ENCODE measurements at places on chromosomes 3 and 15.
A peak's percentile ranks its signal among the peaks of the same experiment; 100 is the strongest.

- no peak for DNase-seq
These were observed 101.8 kb upstream of the ALDH1A3 start for GRCh38 chr15:100777821-100778220.

GRCh38 chr3:123767009-123767372 is 117.1 kb downstream of the MYLK start:
- no peak for DNase-seq

- peak; percentile 38 for DNase-seq
These were observed 13.7 kb upstream of the PARP6 start for GRCh38 chr15:72285927-72286516.

GRCh38 chr3:81463781-81464180 is 297.7 kb downstream of the GBE1 start:
- DNase-seq, result no peak

- DNase-seq, result no peak
These were observed 6.2 kb downstream of the TSC22D2 start for GRCh38 chr3:150414258-150414657.

GRCh38 chr3:186823386-186823785 is 17.1 kb upstream of the RFC4 start:
- DNase-seq, result no peak

DNA sequence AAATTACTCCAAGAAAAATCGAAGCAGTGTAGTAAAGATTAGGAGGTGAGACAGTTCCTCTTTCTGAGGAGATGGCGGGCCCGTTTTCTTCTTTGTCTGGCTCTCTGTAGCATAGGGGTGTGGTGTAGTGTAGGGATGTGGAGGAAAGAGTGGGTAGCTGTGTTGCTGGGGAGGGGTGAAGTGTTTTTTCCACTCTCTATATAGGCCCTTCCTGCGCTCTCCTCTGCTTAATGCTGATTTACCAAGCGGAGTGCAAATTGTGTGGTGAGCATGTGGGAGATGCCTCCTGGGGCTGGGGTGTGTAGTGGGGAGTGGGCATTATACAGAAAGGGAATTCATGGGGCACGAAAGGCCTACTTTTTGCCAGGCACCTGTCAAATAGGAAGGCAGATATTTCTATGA is 94.9 kb downstream of the ST6GAL1 start:
- peak; percentile 49 for DNase-seq

DNA sequence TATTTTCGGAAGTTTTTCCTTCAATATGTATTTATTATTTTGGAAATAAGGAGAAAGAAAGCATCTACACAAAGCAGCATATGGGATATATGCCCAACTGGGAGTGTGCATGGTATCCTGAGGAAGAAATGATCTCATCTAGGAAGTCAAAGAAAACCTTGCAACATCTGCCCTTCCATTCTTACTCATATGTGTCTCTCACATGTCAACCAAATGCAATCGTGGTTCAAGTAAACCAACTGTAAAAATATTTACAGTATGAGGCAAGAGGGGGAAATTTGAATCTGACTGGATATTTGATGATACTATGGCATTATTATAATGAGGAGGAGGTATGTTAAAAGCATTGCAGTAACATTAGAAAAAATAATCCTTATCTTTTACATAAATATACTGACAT is 3.2 kb upstream of the SCG3 start:
- no peak for DNase-seq

DNA sequence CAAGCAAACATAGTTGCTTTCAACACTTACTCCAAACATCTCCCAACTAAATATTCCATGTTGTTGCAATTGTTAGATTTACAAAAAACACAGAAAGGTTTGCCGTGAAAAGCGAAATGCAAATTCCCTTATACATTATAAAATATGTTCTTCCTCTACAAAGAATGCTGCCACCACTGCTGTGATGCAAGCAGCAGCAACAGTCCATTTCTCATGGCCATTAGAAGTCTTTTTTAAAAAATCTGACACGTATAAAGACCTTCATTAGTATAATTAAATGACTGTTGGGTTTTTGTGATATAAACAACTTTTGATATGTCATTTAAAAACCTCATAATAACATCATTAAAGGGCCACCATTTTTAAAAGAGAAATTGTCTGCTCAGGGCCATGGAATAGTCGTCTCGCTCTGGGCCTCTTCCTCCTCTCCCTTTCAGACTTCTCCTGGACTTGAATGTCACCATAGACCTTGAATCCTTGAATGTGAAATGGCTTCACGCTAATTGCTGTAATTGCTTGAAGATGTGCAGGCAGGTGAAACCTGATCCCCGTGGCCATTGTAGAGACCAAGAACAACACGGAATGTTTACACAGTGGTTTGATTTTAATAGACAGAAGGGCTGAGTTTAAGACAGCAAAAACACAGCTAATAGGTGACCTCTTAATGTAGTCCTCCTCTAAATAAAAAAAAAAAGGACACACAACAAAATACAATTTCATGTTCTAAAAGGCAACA is 450.4 kb downstream of the FOXP1 start:
- DNase-seq, result no peak

DNA sequence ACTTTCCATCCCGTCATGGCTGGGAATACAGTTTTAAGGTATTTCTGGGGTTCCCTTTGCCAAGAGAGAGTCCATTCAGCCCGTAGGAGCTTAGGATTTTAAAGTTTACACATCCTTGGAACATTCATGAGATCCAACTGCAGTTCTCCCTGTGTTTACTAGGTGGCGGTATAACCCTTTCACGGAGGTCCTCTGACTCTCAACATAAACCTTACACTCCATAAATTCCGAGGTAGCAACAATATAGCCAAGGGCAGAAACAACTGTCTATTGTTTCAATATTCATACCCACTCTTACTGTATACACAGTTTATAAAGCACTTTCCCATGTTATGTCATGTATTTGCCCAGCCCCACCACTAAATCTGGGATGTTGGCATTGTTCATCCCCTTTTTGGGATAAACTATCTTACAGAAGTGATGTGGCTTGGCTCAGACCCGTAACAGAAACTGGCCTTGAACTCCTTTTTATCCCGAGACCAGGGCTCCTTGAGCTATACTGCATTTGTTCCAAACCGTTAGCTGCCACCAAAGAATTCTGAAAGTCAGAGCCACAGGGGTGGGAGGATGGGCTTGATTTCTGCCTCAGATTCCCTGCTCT is 69.2 kb upstream of the COL6A5 start:
- DNase-seq, result peak; percentile 17

GRCh38 chr15:74320352-74321247 is 46.8 kb downstream of the CYP11A1 start:
- DNase-seq, result no peak

DNA sequence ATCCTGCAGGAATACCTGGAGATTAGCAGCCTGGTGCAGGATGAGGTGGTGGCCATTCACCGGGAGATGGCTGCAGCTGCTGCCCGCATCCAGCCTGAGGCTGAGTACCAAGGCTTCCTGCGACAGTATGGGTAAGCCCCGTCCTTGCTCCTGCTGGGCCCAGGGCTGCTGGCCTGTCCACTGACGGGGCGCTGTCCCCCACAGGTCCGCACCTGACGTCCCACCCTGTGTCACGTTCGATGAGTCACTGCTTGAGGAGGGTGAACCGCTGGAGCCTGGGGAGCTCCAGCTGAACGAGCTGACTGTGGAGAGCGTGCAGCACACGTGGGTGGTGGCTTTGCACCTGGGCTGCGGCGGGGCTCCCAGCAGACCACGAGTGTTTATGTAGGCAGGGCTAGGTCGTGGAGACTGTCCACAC is 5.0 kb downstream of the FES start:
- no peak for DNase-seq

DNA sequence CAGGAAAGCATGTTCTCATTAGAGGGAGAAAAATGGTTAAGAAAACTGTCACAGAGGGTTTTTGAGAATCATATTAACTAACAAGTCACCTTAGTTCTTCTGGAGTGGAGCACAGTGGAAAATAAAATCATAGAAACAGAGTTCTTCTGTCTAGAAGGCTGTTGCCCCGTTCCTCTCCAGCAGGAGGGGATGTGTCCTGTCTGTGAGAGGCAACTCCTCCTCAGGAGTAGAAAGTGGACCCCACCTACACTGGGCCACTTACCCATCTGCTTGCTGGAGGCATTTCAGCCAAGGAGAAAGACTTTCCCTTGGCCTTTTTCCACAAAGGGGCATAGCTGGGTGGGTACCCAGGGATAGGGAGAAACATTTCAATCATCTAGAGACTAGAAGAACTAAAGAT is 106.6 kb downstream of the SSR3 start:
- peak; percentile 37 for DNase-seq

DNA sequence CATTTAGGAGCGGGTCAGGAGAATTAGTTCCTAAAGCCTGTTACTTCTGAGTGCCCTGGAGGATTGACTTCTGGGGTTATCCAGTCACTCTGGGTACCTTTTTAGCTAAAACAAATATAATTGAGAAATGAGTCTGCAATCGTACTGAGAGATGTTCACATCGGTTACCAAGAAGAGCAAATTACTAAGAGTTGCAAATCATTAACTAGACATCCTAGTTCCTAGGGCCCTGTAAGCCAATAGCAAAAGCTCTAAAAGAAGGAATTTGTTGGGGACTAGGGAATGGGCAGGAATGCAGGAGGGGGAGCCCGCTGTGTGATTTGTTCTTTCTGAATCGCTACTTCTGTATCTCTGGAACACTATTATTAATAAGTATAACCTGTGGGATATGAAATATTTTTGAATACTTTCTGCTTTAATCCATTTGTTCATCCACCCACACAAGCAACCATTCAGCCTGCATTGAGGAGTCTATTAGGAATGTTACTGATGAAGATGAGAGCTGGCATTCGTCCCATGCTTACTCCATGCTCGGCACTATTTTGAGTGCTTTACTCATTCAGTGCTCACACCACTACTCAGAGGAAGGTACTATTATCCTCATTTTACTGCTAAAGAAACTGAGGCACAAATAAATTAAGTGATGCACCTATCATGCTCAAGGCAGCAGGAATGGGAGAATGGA is 31.5 kb upstream of the KY start:
- DNase-seq, result no peak

DNA sequence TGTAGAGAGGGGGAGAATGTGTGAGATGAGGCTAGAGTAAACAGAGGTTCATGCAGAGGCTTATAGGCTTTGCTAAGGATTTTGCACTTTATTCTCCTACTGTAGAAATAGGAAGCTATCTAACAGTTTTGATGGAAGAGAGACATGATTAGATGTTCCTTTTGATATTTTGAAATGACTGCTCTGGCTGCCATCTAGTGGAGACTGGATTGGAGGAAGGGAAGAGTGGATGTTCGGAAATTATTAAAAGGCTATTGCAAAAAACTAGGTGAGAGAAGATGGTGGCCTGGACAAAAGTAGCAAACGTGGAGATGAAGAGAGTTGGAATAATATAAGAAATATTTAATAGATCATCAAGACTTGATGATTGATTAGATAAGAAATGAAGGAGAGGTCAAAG is 42.2 kb downstream of the SYN2 start:
- DNase-seq, result no peak

GRCh38 chr3:197434830-197435229 is 120.9 kb downstream of the BDH1 start:
- no peak for DNase-seq

- DNase-seq, result no peak
These were observed 101.6 kb downstream of the ST6GAL1 start for GRCh38 chr3:187031934-187032333.

- DNase-seq, result no peak
These were observed 503.5 kb downstream of the EDEM1 start for GRCh38 chr3:5690904-5691532.

GRCh38 chr3:15896500-15896899 is 98.7 kb upstream of the ANKRD28 start:
- DNase-seq, result no peak

- DNase-seq, result no peak
These were observed 609.7 kb downstream of the MCTP2 start for GRCh38 chr15:94840794-94841783.

DNA sequence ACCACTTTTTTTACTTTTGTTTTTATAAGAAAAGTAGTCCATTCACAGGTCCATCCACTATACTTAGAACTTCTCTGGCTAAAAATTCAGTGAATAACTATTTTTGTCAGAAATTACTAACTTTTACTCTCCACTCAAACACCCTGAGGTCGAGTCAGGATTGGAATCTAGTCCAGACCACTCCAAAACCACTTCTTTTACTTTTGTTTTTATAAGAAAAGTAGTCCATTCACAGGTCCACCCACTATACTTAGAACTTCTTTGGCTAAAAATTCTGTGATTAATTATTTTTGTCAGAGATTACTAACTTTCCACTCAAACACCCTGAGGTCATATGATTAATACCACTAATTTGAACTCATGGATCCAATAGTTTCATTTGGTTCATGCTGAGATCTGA is 239.4 kb downstream of the RORA start:
- no peak for DNase-seq
